ENCODE measurements at places on chromosomes 16 and 17.
A peak's percentile ranks its signal among the peaks of the same experiment; 100 is the strongest.

DNA sequence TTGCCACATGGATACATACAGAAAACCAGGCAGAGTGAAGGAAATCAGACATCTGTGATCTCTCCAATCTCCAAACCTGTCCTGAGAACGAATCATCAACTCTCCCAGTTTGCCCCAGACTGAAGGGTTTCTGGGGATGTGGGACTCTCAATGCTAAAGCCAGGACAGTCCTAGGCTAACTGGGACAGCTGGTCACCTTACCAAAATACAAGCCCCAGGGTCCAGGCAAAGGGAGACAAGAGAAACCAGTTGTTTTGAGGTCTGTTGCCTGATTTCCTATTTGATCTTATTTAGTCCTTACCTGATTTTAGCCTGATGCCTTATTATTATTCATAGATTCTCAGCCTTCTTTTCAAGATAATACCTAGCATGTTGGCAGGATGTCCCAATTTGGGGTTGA lies 51.7 kb upstream of the TAC4 start:
- no peak for DNase-seq

DNA sequence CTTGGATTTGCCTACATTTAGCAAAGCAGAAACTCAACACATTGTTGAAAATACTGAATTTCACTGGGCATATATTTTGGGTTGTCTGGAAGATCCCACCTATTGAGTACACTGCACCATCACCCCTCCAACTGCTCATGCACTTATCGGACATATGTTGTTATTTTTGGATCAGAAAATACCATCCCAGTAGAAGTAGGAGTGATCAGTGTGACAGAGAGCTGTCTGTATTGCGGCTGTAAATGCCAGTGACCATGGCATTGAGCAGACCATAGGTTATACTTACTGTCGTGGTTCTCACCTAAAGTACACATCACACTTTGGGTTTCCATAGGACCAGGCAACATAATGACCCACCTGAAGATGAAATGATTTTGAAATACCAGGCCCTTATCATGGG lies 264.7 kb downstream of the CDH13 start:
- no peak for DNase-seq

DNA sequence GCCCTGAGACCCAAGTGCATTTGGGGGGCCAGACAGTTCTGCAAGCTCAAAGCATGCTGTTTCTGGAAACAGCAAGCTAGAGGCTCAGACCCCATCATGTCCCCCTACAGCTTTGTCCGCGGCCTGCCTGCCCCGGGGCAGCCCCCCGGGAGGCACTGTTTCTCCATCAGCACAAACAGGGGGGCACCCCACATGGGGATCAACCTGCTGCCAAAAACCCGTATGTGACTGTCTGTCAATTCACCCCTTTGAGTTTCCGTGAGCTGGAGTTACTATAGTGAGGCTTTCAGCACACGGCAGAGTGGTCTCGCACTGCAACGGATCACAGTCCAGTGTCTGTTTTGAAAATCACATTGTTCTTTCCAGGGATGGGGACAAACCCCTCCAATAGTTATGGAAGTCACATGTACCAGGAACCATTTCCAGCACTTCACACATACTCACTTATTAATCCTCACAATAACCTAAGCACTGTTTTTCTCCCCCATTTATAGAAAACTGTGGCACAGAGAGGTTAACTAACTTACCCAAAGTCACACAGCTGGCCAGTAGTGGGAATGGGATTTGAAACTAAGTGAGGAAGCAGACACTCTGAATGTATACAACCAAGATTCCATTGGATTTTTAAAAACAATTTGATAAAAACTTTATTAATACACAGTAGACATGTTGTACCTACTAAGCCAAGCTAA lies 269.0 kb downstream of the C16orf95 start:
- DNase-seq = no peak

DNA sequence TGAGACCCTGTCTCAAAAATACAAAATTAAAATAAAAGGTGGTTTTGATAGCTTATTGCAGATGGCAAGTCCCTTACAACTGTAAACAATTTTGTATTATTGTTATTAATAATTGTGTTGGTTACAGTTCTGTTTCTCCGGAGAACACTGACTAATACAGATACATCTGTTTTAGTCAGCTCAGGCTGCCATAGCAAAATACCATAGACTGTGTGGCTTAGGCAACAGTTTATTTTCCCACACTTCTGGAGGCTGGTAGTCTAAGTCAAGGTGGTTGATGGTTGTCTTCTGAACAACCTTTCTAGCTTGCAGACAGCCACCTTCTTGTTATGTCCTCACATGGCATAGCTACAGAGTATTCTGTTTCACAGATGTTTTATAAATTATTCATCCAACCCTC lies 14.2 kb upstream of the IL21R start:
- DNase-seq = no peak

- no peak for DNase-seq
These were observed 47.4 kb upstream of the ZFHX3 start for GRCh38 chr16:73095142-73095820.

GRCh38 chr17:75691371-75691791 lies 24.2 kb downstream of the SAP30BP start:
- no peak for DNase-seq

- peak; percentile 27 for DNase-seq
These were observed 7.6 kb downstream of the ADCY7 start for GRCh38 chr16:50273888-50274325.

GRCh38 chr16:58027161-58027915 lies 1.8 kb downstream of the MMP15 start:
- DNase-seq = no peak

DNA sequence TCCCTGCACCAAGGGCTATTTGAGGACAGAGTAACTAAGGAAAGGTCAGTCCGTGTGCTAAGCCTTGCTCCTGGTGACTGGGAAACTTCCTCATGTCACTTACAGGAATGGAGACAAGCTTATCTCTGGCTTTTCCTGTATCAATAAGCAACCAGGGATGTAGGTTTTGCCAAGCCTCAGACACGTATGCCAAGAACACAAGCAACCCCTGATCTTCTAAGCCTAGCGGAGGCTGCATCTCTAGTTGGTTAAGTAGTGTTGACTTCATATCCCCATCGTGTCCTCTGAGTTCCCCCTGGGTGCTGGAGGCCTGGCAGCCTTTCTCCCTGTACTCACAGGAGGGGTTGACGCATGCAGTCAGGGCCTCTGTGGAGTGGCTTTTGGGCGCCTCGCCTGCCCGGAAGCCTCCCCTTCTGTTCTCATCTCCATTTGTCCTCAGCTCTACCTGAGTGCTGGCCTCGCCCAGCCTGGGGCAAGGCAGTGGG lies 1.4 kb upstream of the C1QTNF1 start:
- DNase-seq = no peak

- DNase-seq = peak; percentile 50
These were observed 40.8 kb downstream of the RNF157 start for GRCh38 chr17:76199469-76199868.
